ENCODE measurements at places on chromosomes 1 and 21. TPM values are rescaled to one million over a fixed set of nuclear protein-coding genes. Genes with fewer than 3 reads are reported as not detected.

- H3K36me3 ChIP-seq: no peaks in the 10 kb centered on the region
- no peaks in the 10 kb centered on the region for H3K27me3 ChIP-seq
- no peak overlapping the region for H3K27ac ChIP-seq
- no peak for DNase-seq
- no peaks in the 10 kb centered on the region for H3K4me1 ChIP-seq
These were observed 12.7 kb downstream of the COL6A2 start for GRCh38 chr21:46110499-46111192.

DNA sequence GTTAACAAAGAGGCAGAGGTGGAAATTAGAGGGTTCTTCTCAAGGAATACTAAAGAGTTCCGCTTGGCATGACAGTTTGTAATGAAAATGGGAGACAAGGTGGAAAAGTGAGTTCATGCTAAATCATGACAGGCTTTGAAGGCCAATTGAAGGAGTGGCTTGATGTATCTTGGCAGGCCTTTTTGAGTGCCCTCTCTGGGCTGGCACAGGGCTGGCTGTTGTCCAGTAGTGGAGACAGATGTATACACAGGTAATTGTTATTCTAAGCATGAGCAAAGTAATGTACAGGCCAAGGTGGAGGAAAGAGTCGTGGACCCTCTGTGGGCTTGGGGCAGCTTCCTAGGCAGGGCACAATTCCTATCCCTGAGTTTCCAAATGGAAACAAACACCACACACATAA lies 196.7 kb upstream of the GALNT2 start:
- H3K36me3 ChIP-seq: no peaks in the 10 kb centered on the region
- H3K27ac ChIP-seq: no peak overlapping the region
- H3K4me3 ChIP-seq: no peak overlapping the region

DNA sequence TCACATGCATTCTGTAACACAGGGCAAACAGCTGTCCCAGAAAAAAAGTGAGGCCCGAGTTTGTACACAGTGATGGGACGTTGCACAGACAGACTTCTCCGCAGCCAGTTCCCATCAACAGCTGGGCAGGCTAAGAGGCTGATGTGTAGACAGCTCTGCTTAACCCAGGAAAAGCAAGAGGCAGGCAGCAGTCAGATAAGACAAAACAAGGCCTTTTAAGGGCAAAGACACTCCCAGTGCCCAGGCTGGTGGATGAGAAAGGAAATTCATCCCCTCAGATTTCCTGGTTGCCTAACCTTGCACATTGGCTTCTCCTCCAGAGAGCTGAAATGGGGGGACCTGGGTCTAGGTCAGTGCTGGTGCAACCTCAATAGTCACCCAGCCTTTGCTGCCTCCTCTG lies 17.2 kb upstream of the PHLDA3 start:
- H3K27ac ChIP-seq: no peak overlapping the region
- peaks cover 2% of the 10 kb centered on the region for H3K36me3 ChIP-seq
- no peak overlapping the region for H3K4me3 ChIP-seq
- no peaks in the 10 kb centered on the region for H3K27me3 ChIP-seq
- DNase-seq: no peak
- H3K4me1 ChIP-seq: peaks cover 26% of the 10 kb centered on the region

GRCh38 chr1:20466273-20466672 lies 19.7 kb downstream of the CAMK2N1 start:
- no peaks in the 10 kb centered on the region for H3K36me3 ChIP-seq
- no peak for DNase-seq
- no peaks in the 10 kb centered on the region for H3K4me1 ChIP-seq
- no peak overlapping the region for H3K27ac ChIP-seq

- no peak overlapping the region for H3K27ac ChIP-seq
- no peaks in the 10 kb centered on the region for H3K36me3 ChIP-seq
- no peak overlapping the region for H3K4me3 ChIP-seq
- H3K4me1 ChIP-seq: no peaks in the 10 kb centered on the region
These were observed 605.9 kb downstream of the NPHP4 start for GRCh38 chr1:5386371-5386770.

Gene PHLDA3
- 47.5 TPM for polyA plus RNA-seq

Gene KRTAP19-7
- not detected for polyA plus RNA-seq

Gene WLS
- polyA plus RNA-seq: not detected
